ENCODE measurements at places on chromosomes 7 and 10. TPM values are rescaled to one million over a fixed set of nuclear protein-coding genes. Genes with fewer than 3 reads are reported as not detected.

GRCh38 chr10:58965855-58966254, 210.6 kb upstream of the PHYHIPL start:
- no peak for DNase-seq

DNA sequence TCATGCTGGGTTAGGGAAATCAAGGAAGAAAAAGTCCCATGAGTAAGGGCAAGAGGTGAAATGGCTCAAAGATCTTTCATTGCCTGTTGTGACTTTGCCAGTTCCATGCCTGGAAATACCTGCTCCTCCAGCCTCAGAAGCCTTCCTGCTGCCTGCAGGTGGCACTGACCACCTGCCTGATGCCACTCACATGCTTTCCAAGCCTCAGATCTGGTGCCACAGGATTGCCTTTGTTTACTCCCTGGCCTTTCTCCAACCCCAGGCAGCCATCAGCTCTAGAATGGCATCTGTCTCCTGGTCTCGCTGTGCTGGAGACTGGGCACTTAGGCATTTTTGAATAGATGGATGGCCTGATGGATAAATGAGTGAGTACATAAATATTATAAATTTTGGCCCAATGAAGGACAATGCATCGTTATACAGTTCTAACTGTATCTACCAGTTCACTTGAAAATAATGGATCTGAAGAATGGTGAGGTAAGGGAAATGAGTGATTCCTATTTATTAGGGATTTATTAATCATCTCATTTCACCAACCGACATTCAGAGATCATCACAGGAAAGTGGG, 657.2 kb downstream of the INHBA start:
- DNase-seq, result peak; percentile 37

DNA sequence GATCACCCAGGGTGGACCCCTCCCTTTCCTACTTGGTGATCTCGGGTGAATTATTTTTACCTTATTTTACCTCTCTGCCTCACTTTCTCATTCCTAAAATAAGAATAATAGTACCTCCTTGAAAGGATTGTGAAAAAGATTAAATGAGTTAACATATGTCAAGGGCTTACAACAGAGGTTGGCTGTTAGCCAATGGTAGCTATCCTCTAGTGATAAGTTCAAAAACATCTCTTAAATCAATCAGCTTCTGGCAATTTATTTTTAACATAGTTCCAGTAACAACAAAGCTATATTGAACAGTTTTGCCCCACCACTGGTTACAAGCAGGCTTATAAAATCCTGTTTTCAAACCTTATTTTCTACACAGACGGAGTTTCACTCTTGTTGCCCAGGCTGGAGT, 45.4 kb downstream of the TMEM168 start:
- no peak for DNase-seq

GRCh38 chr10:80268266-80268665, 21.2 kb downstream of the MAT1A start:
- DNase-seq, result no peak

ANKRD61 gene
- total RNA-seq, result 0.14 TPM

MEIG1 gene
- not detected for total RNA-seq
